ENCODE measurements at places on chromosomes 5 and 9.
A peak's percentile ranks its signal among the peaks of the same experiment; 100 is the strongest.

GRCh38 chr9:82127465-82127864 lies 138.9 kb downstream of the SPATA31D1 start:
- no peak for DNase-seq

DNA sequence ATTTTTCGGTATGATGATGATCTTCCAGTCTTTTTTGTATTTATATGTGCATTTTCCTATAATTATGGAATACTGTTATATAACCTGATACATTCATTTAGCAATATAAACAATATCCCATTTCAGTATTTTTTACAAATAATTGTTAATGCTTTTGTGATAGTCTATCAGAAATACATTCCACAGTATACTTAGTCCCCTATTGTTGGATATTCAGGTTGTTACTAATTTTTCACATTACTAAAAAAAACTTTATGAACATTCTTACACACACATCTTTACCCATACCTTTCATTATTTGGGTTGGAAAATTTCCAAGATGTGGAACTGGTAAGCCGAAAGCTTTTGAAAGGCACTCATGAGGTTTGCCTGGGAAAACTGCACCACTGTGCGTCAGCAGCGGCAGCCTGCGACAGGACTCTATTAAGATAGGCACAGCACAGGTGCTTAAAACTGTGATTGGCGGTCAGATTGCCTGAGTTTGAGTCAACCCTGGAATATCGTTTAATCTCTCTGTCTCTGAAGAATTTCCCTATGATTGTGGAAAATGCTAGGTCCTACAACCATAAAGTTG lies 147.5 kb upstream of the ERCC6L2 start:
- DNase-seq: no peak

DNA sequence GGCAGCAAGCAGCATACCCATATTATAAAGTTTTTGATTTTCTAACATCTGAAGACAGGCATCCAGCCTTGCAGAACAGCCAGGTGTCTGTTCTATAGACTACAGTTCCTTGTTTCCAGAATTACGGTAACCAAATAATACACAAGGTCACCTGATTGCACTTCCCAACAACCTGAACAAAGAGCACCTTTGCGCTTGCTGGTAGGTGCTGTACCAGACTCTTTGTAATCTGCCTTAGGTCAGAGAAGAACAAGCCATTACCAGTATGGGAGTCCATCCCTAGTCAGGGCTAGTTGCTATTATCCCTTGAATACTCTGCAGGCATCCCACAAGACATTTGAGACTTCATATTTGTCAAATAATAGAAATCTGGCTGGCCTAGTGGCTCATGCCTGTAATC lies 256.2 kb downstream of the ARRDC3 start:
- DNase-seq: no peak

DNA sequence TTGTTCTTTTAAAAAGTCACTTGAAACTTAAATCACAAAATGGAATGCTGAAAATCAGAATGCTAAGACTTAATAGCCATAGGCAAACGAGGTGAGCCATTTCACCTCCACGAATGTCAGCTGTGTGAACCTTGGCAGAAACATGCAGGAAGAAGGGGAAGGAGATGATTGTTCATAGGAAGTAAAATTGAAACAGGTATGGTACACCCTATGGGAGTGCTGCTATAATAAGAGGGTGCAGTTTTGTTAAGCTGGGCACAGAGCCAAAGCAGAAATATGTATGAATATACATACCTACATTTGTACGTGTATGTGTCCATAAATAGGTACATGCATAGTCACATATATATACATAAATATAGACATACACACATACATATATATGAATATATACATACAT lies 51.0 kb upstream of the SPINK5 start:
- no peak for DNase-seq

- no peak for DNase-seq
Observed at GRCh38 chr5:32785611-32786254, 74.6 kb downstream of the NPR3 start.

- peak; percentile 80 for DNase-seq
Observed at GRCh38 chr5:93583768-93584595, 960 bp downstream of the NR2F1 start.

DNA sequence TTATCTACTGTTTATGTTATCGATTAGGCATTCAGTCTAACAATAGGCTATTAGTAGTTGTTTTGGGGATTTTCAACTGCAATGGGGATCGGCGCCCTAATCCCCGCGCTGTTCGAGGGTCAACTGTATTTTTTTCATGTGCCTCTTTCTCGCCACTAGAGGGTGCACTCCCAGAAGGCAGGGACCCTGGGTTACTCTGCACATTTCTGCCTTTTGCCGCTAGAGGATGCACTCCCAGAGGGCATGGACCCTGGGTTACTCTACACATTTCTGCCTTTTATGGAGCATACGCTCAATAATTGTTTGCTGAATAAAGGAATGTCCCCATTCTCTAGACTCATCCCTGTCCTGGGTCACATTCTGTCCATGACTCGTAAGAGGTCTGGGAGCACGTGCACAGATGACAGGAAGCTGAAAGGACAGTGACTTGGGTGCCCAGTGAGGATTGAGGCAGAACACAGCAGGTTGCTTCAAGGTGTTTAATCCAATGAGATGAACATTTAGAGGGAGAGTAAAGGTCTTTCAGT lies 27.9 kb upstream of the RECK start:
- peak; percentile 74 for DNase-seq

DNA sequence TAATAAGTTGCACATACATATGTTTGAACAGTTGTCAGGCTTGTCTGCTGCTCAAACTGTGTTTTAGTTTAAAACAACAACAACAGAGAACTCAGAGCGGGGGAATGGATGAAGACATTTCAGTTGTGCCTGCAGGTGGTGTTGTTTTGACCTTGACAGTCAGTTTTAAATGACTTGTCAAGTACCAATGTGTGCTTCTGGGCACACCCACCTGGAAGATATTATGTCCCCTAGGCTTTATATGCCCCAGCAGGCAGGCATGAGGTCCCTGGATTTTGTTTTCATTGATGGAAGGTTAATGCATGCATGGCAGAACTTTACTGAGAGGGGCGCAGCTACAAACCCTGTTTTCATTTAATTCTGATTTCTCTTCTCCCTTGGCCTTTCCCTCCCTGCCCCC lies 84.6 kb downstream of the AOPEP start:
- no peak for DNase-seq

DNA sequence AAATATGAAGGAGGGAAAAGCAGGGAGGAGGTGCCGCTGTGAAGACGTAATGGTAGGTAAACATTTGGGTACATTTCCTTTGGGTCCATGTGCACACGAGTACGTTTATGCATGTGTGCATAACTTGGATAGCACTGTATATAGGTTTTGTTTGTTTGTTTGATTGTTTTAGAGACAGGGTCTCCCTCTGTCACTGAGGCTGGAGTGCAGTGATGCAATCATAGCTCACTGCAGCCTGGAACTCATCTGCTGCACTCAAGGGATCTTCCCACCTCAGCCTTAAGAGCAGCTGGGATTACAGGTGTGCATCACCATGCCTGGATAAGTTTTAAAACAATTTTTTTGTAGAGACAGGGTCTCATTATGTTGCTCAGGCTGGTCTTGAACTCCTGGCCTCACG lies 94.0 kb downstream of the THBS4 start:
- no peak for DNase-seq

- no peak for DNase-seq
Observed at GRCh38 chr5:24385070-24385469, 259.7 kb downstream of the CDH10 start.

DNA sequence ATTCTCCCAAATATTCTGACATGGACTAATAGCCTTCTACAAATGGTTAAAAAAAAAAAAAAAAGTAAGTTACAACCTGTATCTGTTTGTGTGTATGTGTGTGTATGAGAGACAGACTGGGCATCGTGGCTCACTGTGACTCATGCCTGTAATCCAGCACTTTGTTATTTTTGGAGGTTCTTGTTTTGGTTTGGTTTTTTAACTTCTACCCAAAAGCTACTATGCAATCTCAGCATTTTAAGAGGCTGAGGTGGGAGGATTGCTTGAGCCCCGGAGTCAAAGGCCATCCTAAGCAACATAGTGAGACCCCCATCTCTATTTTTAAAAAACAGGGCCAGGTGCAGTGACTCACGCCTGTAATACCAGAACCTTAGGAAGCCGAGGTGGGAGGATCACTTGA lies 17.6 kb upstream of the HAVCR1 start:
- DNase-seq: peak; percentile 14

DNA sequence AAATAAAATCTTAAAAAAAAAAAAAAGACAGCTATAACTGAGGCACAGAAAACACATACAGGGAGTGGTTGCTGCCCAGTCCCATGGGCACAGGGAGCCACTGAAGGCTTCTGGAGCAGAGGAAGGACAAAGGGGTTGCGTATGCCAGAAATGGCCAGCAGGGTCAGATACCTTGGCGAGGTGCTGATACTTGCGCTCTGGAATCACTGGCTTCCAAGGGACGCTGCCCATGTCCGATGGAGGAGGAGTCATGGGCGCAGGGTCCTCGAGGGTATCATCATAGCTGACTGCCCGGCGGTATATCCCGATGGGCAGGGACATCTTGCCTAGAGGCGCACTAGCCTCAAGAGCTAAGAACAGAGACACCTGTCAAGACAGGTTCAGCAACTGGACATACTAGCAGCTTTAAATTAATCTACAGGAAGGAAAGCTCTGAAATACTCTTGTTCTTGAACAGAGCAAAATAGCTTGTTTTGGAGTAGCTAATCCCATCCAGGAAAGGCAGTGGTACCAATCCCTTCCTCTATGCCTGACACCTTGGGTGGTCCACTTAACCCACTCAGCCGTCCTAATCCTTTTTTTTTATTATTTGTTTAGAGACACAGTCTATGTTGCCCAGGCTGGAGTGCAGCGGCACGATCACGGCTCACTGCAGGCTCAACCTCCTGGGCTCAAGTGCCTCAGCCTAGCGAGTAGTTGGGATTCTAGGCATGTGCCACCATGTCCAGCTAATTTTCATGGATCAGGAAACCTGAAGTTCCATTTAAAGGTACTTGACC lies 6.0 kb downstream of the KIAA1191 start:
- DNase-seq: no peak

DNA sequence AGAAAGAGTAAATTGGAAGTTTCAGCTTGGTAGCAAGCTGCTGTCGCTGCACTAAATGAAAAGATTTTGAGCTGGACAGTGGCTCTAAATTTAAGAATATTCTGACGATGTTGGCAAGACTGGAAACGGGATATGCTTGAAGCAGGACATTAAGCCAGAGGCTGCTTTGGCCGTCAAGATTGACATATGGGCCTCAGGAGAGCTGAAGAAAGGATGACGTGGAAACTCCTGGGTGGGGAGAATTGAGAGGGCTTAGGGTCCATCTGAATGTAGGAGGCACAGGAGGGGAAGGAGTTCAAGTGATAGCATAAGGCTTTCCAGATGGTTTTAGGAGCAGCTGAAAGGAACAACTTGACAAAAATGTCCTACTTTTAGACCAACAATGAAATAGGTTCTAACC lies 108.9 kb downstream of the PAPPA start:
- no peak for DNase-seq

DNA sequence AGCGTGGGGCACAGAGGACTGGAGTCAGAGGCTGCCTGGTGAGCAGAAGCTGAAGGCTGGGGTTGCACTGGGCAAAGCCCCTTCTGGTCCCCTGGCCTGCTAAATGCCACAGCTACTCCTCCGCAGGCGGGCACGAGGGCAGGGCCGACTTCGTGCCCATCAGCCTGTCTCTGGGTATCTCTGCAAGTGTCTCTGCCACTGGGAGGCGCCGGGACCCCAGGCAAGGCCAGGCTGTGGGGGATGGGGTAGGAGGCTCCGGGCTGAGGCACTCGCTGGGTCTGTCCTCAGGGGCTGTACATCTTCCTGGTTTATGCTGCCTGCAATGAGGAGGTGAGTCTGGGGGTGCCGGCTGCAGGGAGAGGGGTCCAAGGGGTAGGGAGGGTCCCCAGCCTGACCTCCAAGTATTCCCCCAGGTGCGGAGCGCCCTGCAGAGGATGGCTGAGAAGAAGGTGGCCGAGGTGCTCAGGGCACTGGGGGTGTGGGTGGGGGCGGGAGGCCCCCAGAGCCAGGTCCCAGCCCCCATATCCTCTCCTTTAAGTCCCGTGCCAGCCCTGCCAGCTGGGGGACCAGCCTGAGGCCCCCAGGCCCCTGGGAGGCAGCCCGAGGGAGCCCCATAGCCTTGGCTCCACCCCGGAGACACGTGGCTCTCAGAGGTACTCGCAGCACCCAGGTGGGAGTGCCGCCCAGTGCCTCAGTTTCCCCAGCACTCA lies 25.1 kb downstream of the ADGRD2 start:
- DNase-seq: no peak

Data from GM03348 (cell line).